ENCODE measurements at places on chromosomes 5 and 9.

DNA sequence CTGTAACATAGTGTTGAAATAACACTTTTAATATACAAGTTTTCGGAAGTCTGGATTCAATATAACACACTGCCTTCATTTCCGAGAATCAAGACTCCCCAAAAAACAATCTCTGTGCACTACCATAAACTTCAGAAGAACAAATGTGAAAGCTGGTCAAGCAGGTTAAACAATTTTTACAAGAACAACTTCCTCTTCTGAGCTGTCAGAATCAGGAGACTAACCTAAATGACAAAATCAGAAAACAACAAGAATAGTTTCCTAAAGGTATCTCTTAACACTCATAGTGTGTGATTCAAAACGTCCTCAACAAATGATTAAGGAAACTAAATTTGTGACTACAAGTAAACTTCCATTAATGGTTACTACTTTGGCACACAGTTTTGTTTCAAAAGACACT, 11.6 kb downstream of the C9orf72 start:
- DNase-seq: no peak

DNA sequence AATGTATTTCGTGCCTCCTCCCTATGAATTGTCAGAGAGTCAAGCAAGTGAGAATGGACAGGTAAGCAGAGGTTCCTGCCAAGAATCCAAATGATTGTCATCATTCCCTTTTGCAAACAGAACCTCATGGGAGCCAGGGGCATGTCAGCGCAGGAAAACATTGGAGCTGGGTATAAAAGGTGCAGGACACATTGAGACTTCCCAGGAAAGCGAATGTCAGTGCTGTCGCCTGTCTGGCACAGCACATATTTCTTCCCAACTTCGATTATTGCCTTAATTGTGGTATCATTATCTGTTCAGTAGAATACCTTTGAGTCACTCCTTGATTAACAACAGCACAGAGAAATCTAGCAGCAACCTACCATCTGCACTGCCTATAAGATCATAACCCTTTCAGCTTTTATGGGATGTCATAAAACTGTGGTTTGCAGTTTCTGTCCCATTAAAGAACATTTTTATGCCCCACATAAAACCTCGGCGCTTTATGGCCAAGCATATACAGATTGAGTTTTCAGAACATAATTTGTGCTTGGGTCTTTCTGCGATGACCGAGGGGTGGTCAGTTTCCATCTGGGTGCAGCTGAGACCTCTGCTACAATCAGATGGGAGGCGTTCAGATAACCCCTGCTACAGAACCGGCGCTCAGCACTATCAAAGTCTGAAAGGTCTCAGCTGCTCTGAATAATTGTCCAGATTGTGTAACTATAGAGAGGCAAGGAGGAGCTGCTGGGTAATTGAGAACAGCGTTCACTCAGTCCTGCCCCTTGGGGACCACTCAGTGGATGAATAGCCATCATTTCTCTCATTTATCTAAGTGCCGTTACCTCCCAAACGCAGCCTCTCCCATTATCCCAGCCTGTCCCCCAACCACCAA, 30.9 kb upstream of the WWC1 start:
- no peak for DNase-seq

GRCh38 chr5:115028557-115028956, 141.2 kb downstream of the TRIM36 start:
- DNase-seq: no peak

DNA sequence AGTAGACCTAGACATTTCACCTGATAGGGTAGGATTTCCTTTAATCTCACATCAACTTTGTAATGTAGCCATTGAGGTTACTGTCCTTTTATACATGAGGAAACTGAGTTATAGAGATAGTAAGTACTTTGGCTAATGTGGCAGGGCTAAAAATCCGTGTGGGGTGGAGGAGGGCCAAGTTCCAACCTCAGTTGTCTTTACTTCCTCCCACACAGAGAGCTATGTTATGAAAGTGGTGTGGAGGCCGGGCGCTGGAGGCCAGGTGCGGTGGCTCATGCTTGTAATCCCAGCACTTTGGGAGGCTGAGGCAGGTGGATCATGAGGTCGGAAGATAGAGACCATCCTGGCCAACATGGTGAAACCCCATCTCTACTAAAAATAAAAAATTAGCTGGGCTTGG, 173.3 kb downstream of the PALM2AKAP2 start:
- DNase-seq: no peak

- DNase-seq: no peak
Observed at GRCh38 chr5:3601911-3602782, 6.5 kb downstream of the IRX1 start.

DNA sequence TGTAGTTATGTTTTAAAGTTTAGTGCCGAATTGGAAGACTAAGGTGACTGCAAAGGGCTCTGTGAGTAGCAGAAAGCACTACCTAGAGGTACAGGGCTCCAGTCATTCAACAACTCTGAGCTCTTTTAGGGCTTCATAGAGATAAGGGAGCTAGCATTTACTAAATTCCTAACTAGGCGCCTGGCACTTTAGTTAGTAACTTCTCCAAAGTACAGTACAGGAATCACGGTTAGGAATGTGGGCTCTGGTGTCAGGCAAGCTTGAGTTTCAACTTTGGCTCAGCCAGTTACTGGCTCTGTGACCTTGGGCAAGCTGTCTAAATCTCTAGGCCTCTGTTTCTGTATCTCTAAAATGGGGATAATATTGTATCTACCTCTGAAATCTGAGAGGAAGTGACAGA, 115.3 kb downstream of the SLIT3 start:
- DNase-seq: no peak

DNA sequence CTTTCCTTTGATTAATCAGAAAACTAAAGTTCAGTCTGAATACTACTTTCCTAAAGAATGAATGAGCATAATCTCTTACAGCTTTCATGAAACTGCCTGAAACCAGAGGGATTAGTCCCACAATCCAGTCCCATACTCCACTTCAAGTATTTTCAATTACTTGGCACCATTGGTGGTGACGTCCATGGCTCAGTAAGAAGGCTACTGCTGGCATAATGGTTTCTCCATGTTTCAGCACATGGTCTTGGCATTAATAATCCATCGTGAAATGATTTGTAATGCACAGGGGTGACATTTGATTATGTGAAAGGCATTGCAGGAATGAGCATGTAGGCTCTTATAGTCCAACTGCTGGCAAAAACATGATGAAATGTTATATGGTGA, 23.4 kb downstream of the LIX1 start:
- DNase-seq: no peak

DNA sequence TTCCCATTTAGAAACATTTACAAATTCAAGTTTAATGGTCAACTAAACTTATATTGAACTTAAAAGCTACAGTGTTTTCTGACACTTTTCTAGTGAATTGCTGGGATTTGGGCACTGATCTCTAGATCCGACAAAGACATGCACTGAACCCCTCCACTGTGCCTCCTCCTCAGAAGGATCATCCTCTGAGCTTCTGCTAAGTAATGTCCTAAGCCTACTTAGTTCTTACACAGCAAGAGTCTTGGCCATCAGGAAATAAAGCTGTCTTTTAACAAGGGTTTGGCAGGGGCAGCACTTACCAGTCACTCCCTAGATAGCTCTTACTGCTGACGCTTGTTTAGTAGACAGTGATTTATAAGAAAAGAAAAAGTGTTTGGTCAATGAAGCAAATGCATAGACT, 50.5 kb downstream of the FAM81B start:
- DNase-seq: no peak

GRCh38 chr5:155616779-155617392, 603.3 kb downstream of the KIF4B start:
- DNase-seq: peak; percentile 9

All from activated T-cell treated with anti-CD3 and anti-CD28 coated beads for 4 hours (primary cell).